ENCODE measurements at places on chromosomes 1 and 21.

DNA sequence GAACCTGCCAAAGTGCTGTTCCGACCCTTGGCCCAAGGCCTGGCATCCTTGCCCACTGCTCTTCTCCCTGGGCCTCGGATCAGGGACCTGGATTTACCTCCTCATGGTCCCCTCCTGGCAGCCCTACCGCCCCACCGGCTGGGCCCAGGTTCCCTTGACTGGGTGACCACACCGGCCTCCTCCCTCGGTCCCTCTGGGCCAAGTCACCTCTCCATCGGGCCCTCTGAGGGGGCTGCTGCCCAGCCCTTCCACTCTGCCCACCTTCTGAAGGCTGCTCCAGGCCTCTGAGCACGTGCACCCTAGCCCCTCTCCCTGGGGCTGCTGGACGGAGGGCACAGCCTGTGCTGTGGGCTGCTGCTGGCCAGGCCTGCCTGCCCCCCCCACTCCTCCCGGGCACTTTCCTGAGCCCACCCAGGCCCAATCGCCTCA is 9.3 kb upstream of the MMEL1 start:
- no peak for DNase-seq

DNA sequence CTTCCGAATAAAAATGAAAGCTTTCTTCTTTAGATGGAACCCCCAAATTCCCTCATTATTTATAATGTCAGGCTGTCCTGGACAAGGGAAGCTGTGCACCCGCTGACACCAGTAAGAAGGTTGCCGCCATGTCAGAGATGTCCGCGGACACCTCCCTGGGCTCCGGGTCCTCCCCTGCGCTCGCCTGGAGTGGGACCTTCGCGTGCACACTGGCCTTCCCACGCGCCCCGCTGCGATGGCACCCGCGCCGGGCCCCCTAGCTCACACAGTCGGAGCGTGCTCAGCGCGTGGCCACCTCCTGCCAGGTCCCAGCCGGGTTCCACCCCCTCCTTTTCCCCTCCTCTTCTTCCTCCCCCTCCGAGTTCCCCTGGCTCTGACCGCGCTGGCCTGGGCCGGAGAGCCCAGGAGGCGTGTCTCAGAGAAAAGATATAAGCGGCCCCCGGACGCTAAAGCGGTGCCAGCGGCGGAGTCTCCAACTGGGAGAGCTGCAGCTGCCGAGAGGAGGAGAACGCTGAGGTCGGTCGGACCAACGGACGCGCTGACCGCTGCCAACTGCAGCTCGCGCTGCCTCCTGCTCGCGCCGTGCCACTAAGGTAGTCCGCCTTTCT is at the start of gene G0S2:
G0S2 (plus strand) TSS at position 456 of the 608 bp plus-strand sequence. CDS start 273 bp downstream, outside the sequence.
- DNase-seq: peak; percentile 42

GRCh38 chr1:56468518-56468917 is 110.8 kb downstream of the PLPP3 start:
- no peak for DNase-seq

GRCh38 chr1:179126338-179127060 is 44.6 kb downstream of the TOR3A start:
- peak; percentile 25 for DNase-seq

DNA sequence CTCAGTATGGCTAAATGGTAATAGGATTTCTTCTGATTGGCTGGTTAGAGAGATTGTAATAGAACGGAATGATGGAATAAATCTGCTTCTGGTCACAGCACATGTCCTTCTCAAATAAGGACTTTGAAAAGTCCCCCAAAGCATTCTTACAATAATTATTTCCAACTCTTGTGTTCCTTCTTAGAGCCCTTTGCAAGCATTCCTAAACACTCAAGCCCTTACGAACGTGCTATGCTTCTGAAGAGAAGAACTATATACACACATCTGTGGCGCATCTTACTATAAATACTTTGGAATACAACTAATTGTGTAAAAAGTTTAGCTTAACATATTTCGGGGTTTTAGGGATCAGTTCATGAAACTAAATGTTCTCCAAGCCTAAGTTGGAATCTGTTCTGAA is 25.6 kb downstream of the CLIC4 start:
- peak; percentile 60 for DNase-seq

DNA sequence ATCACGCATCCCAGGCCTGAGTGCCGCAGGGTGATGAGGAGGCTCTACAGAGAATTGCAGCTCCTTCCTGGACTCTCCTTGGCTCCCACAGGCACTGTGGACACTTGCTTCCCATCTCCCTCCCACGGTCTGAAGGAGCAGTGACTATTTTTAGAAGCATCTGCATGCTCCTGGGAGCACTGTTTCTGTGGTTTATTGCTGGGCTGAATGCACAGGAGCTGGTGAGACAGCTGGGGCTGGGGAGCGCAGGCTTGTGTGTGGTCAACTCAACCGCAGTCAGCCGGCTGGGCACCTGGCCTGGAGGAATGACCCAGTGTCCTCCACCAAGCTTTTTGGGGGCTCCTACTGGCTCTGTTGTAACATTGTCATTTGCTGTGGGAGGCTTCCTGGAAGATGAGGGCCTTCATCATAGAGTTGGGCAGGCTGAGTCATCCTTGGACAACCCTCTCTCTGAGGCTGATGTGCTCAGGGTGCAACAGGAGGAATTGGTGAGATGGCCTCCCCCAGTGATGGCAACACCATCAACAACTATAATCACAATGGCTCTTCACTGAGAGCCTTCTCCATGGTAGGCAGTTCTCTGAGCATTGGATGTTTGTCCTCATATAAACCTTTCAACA is 1.7 kb downstream of the NFASC start:
- DNase-seq: peak; percentile 24

- no peak for DNase-seq
Observed at GRCh38 chr1:114234408-114235124, 80.9 kb upstream of the SYT6 start.

DNA sequence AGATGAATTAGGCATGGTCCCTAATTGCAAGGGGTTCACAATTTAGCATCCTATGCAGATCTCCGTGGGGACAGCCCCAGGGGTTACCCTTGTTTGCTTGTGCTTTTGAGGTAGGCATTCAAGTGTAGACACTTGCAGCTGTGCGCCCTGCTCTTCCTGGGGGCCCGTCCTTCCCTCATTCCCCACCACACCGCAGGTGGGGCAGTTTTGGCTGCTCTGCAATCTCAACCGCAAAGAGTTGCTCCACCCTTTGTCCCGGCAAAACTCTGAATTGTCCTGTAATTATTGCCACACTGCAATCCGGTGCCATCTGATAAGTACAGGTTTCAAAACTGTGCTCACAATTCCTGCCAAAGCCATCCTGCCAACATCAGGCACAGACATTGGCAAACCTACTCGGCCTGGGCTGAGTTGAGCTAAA is 65.4 kb upstream of the LYST start:
- DNase-seq: no peak

DNA sequence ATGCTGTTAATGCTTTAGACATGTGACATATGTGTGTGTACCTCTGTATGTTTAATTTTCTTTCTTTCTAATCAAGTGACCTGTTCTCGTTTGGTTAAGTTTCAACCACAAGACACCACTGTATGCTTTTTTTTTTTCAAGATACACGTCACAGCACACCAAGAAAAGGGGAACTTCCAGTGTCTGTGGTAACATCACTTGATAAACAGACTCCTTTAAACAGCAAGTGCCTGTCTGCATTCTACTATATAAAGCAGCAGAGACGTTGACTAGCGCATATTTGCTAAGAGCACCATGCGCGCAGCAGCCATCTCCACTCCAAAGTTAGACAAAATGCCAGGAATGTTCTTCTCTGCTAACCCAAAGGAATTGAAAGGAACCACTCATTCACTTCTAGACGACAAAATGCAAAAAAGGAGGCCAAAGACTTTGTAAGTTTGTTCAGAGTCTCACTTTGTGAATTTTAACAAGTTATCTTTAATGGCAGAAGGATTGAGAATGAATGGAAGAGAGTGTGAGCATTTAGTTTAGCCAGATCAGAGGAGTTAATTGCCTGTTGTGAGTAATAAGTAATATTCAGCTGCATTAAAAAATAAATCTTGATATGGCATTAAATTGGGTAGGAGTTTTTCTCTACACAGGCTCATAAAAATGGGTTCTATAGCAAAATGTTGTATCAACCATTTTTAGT is at the start of gene RGS1:
RGS1 (plus strand) TSS at position 275 of the 691 bp plus-strand sequence; CDS start at position 295, 20 bp downstream.
- no peak for DNase-seq
